Spinal cord (tissue), 10 donors: ENCODE measurements at places on chromosomes 3 and 15.

DNA sequence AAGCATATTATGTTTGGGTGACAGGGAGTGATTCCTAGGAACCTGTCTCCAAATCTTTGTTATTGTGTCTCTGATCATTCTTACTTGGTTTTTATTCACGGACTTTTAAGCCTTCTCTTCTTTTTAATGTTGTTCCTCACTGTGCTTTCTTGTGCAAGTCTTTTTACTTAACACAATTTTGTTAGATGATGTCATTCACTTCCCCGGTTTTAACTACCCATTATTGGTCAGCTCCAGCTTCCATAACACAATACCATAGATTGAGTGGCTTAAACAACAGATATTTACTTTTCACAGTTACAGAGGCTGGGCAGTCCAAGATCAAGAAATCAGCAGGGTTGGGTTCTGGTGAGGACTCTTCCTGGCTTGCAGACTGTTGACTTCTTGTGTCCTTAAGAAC is 436.3 kb upstream of the CBLB start:
- DNase-seq: no peak

- DNase-seq: no peak
These were observed 11.9 kb downstream of the RTP3 start for GRCh38 chr3:46509661-46510187.

DNA sequence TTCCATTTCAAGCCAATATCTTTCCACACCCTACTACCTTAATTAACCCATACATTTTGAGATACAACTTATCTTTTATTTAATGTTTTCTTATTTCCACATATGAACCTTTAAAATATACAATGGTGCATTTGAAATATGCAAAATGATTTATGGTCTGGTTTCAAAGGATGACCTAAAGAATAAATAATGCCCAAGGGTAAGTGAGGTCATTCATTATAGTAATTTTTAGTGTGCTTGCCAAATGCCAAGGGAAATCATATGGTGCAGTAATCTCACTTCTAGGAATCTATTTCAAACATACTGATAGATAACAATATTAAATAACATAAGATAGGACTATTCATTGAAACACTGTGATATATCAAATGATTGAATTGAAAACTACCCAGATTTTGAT is 1055.4 kb downstream of the AGBL1 start:
- DNase-seq: no peak

DNA sequence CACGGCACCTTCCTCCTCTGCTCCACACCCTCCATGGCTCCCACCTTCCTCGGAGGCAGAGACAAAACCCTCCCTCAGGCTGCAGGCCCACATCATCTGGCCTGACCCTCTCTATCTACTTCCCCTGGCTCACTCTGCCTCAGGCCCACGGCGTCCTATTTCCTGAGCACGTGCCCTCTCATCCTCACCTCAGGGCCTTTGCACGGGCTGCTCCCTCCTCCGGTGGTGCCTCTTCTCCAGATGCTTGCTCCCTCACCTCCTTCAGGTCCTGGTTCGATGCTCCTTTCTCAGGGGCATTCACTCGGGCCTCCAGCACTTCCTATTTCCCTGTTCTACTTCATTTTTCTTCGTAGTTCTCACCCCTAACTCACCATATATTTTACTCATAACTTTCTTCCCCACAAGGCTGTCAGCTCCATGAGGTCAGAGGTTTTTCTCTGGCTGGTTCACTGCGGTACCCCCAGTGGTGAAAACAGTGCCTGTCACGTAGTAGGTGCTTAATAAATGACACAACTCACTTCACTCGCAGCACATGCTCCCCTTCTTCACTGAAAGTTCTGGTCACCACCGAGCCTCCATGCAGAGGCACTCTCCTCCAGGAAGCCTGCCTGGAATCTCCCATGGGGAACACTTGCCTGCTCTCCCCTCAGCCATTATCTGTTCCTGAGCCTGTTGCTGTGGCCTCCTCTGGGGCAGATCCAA is 130.7 kb downstream of the WNT7A start:
- no peak for DNase-seq

GRCh38 chr3:130480736-130481135 is 36.2 kb upstream of the COL6A6 start:
- peak; percentile 57 for DNase-seq

DNA sequence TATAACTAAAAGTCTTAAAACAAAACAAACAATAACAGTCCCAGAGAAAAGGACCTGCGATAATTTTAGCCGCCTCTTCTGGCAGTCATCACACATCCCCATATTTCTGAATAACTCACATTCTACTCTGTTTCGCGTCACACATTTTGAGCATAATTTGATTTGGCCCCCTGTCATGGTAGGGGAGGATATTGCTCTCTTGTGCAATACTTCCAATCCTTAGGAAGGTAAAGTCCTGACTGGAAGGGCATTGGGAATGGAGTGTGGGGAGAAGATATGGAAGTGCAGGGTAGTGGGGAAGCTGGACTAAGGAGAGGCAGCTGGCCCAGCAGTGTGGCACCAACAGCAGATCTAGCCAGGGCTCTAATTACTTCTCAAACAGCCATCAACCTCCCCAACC is 11.3 kb upstream of the FSIP1 start:
- no peak for DNase-seq

DNA sequence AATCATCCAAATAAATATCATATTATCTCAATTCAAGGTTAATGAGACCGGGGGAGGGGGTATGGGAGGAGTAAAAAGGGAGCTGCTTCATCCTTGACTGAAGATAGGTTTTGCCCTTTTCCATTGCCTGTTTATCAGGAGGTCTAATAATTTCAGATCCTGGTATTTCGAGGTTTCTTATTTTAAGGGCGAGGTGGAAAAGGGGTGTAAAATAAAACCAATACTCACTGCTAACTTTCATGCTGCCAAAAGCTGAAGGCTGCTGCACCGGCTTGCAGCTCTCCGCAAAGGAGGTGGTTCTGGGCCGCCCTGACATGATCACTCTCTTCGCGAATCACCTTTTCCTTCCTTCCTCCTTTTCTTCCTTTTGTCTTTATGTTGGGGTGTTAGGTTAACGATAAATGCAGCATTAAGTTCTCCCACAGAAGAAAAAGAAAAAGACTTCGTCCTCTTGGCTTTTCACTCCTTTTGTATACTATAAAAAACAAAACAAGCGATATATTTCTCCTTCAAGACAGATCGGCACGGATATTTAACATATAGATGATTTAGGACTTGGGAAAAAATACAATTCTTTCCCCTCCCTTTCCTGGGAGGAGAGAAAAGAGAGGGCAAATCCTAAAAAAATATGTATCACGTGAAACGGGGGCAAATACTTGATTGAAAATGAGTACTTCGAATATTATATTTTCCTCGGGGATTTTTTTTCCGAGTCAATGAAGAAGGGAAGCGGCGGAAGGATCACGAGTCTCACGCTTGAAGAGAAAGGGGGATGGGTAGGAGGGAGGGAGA is 932 bp downstream of the GSK3B start:
- DNase-seq: peak; percentile 43

GRCh38 chr15:84598993-84599392 is 1.8 kb upstream of the ZSCAN2 start:
- DNase-seq: no peak

DNA sequence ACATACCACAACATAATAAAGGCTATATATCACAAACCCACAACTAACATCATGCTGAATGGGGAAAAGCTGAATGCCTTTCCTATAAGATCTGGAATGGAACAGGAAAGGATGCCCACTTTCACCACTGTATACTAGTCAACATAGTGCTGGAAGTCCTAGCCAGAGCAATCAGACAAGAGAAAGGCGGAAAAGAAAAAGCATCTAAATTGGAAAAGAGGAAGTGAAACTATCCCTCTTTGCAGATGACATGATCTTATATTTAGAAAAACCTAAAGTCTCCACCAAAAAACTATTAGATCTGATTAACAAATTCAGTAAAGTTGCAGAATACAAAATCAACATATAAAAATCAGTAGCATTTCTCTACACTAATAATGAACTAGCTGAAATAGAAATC is 14.6 kb upstream of the PIK3CA start:
- DNase-seq: no peak

GRCh38 chr15:75785771-75786574 is 57.3 kb upstream of the UBE2Q2 start:
- DNase-seq: no peak

GRCh38 chr3:170128977-170129431 is 52.5 kb downstream of the PHC3 start:
- DNase-seq: no peak

DNA sequence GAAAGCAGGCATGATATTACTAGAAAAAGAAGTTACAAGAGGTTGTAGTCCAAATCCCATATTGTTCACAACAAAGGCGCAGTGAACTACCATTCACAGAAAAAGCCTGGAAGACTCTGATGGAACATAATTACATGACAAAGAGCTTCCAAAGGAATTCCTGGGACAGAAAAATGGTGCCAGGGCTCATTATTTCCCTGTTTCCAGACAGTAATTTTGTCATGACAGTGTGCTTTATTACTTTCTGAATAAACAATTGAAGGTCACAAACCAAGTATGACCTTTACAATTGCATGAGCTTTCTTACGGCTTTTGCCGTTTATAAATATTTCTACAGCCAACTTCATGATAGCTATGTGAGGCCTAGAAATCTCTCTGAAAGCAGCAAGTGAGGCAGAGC is 61.0 kb downstream of the CYFIP1 start:
- no peak for DNase-seq

DNA sequence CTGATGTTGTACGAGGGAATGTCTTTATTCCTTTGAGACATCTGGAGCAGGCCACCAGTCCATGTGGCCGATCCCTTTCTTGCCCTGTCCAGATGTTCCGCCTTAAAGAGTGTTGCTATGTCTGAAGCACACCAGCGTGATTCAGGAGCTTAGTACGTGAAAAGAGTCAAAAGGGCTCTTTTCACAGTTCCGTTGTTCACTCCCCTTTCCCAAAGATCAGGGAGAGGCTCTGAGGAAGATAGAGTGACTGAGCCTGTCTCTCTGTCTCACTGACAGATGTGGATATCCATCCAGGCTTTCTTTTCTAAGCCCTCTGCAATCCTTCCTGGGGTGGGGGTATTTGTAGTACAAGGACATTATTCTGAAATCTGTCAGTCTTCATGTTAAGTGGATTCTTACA is 262.5 kb upstream of the LRTM1 start:
- DNase-seq: no peak

DNA sequence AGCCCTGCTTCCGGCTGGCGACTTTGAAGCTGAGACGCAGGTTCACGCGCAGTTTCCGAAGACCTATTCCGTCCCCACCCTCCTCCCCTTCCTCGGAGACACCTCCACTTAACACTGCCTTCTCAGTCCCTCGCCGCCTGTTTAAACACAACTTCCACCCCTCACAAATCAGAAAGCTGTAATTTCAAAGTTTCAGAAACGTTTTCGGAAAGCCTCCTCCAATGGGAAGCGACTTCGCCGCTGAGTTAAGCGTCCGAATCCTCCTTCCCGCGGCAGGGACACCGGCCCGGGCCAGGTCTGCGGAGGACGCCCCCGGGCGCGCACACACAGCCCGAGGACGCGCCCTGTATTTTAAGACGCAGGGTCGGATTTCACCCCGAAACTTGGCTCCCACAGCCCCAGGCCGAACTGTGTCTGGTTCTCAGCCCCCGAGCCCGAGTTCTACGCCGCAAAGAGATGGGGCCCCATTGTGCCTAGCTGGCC is 559 bp upstream of the LRRN1 start:
- no peak for DNase-seq
